ENCODE measurements at places on chromosomes 7 and 10.

DNA sequence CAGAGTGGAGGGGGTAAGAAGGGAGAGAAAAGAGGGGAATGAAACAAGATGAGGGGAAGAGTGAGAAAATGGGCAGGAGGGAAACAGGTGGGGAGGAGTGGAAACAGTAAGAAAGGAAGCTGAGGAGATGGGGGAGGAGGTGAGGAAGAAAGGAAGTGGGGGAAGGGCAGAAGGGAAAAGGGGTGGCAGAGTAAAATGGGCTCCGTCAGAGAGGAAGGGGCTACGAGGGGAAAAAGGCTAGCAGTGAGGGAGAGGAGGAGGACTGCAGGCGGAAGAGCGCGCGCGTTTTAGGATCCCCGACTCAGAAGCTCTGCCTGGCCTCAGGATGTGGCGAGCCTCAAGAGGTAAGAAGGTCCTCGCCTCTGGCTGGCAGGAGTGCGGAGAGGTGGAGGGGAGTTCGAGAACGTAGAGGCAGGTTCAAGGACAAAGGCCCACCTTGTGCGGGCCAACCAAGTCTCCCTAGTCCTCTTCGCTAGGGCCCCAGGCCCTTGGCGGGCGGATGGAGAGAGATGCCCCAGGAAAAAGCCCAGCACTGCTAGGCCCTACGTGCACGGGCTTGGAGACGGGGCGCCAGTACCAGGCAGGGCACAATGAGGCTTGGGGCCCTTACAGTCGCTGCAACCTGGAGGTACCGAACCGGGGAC is 5.8 kb upstream of the NKX2-3 start:
- peak; percentile 70 for DNase-seq

DNA sequence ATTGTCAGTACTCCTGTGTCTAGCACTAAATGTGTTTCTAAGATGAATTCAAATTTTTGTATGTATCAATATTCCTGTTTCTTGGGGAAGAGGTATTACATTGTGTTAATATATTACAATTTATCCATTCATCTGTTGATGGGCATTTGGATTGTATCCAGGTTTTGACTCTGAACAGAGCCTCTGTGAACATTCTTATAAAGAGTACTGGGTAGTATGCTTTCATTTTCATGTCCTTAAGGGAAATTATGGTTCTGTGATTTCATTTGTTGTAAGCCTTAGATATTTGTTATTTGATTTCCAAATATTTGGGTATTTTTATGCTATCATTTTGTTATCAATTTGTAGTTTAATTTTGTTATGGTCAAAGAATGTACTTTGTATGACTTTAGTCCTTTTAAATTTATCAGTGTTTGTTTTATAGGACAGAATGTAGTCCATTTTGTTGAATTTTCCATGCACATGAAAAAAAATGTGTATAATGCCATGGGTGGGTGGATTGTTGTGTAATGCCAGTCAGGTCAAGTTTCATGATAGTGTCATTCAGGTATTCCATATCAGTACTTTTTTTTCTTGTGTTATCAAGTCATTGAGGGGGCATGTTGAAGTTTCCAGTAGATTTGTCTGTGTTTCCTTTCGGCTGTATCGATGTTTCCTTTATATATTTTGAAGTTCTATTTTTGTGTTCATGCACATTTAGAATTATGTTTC is 38.4 kb downstream of the STAM start:
- no peak for DNase-seq

DNA sequence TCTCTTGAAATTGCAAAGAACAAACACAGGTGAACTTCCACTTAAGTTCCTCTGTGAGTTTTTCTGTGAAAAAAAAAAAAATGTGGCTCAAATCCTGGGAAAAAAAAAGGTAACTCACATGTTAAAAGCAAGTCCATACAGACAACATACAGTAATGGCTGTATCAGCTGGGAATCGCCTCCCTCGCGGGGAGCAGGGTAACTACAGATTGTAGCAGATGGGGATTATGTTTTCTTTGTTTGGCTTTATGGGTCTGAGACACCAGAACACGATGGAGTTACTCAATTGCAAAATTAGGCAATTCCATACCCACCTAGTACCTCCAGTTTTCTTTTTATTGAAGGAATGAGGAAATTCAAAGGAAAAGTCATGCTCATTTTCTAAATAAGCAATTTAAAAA is 42.3 kb downstream of the FEZF1 start:
- DNase-seq, result no peak

DNA sequence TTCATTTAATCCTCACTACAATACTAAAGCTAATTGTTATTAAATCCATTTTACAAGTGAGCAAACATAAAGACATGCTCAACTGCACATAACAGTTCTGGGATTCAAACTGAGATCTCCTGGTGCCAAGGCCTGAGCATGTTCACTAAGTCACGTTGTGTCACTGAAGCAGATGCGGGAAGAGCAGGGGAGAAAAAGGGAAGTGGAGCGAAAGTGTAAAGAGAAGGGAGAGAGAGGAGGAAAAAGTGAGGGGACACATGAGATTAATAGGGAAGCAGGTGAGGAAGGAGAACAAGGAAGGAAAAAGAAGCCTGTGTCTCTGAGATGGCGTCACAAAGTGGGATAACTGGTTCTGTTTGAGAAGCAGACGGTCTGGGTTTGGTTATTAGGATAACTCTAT is 38.9 kb upstream of the KAT6B start:
- DNase-seq, result no peak
